ENCODE measurements at places on chromosomes 3 and 15. TPM values are rescaled to one million over a fixed set of nuclear protein-coding genes. Genes with fewer than 3 reads are reported as not detected.

Gene FGF7
- 0.98 TPM for total RNA-seq

Gene FAM107A
- total RNA-seq = 16.0 TPM

Gene VGLL3
- total RNA-seq = 1.6 TPM

Gene EFHB
- total RNA-seq = 0.33 TPM

Gene CADPS
- not detected for total RNA-seq

All from vein endothelial cell (primary cell).